ENCODE measurements at places on chromosomes 11 and 22.
A peak's percentile ranks its signal among the peaks of the same experiment; 100 is the strongest.

DNA sequence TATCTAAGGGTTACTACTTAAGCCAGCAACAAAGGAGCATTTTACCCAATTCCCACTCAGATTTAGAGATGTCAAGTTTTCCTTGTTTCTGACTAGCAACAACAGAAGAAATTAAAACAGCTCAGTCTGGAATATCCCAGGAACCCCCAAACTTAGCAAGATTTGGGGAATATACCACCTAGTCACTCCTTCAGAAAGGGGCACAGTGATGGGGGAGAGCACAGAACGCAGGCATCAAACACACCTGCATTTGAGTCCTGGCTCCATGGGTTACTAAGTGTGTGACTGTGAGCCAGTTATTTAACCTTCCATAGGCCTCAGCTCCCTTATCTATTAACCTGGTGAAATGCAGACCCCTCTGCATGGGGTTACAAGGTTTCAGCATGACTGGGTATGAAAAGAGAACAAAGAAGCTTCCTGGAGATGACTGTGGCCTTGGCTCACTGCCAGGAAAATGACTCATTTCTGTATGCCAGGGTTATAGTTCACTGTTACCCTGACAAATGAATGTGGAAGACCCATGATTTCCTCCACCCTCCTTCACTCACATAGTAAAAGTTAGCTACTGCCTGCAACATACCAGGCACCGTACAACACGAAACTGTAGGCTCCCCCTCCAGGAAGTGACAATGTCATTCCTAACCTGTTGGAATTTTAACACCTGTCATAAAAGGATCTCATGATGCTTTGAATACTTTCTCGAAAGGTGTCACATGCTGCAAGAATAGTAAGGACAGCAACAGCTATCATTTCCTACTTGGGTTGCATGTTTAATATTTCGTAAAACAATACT is 79.6 kb downstream of the ME3 start:
- DNase-seq: peak; percentile 7

DNA sequence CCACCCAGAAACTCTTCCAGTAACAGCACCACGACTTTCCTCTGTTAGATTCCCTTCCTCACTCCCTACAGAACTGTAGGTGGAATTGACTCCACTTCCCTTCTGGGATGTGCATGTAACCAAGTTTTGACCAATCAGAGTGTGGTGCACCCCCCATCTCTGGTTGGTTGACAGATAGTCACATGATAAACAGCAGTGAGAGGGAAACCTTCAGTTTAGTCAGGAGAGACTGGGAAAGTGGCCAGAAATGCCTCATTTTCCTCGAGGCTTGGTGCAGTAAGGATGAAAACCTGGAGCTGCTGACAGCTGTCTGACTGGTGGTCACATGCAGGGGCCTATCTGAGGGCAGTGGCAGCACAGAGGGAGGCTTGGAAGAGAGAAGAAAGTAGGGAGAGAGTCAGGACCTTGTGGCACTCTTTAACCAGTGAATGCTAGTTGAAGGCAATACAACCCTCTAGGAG is 67.3 kb upstream of the GRK3 start:
- DNase-seq: no peak

GRCh38 chr22:24059793-24060192 is 48.7 kb downstream of the CABIN1 start:
- DNase-seq: no peak

GRCh38 chr11:117925198-117925925 is 3.8 kb downstream of the TMPRSS13 start:
- no peak for DNase-seq

- no peak for DNase-seq
Measured at GRCh38 chr11:59865031-59865430, 1.3 kb downstream of the TCN1 start.

GRCh38 chr11:130710021-130710420 is 206.3 kb downstream of the SNX19 start:
- DNase-seq: no peak

DNA sequence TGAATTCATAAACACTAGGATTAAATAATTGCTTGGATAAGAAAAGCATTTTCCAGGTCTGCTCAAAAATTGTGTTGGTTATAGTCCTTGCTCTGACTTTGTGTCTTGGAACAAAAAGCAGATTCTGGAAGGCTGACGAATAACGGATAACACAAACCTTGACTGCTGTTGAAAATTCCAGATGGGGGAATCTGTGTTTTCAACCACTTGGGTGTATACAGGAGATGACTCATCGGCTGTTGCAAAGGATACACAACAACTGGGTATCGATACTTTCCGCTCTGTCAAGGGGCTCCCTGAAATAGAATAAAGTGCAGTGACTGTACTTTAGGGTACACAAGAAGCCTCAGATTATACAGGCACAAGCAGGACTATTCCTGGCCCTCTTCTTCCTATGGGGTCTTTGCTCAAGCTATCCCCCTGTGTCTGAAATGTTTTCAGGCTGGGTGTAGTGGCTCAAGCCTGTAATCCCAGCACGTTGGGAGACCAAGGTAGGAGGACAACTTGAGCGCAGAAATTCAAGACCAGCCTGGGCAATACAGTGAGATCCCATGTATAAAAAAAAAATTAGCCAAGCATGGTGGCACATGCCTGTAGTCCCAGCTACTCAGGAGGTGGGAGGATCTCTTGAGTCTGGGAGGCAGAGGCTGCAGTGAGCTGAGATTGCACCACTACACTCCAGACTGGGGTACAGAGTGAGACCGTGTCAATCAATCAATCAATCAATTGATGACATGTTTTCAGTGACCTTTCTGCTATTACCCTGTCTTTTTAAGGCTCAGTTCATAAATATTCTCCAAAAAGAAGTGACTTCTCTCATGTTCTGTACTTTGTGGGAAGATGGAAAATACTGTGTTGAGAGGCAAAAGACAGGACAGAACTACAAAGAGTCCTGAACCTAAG is 48.6 kb upstream of the UCP3 start:
- no peak for DNase-seq

- DNase-seq: no peak
Measured at GRCh38 chr22:30413745-30414524, 11.6 kb upstream of the MTFP1 start.

GRCh38 chr22:36215981-36216380 is 14.4 kb upstream of the APOL4 start:
- DNase-seq: no peak

GRCh38 chr11:117859488-117860112 is 16.9 kb downstream of the FXYD6 start:
- DNase-seq: no peak

GRCh38 chr11:67243051-67243450 is 23.2 kb upstream of the GRK2 start:
- no peak for DNase-seq

- no peak for DNase-seq
Measured at GRCh38 chr11:69227271-69227670, 66.7 kb upstream of the MYEOV start.

DNA sequence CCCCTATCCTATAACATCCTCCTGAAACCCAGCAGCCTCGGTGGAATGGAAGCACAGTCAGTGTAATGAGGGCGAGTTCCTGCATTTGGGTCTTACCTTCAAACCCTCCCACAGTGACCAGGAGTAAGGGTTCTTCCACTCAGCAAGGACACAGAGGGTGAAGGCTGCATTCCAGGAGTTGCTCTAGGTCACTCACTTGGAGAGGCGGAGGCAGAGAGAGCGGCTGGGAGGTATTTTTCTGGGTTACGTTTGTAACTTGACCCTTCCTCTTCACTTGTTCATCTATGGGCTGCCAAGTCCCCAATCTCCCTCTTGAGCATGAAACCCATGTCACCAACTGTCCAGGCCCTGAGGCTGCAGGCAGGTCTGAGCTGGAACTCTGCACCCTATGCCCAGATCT is 36.8 kb upstream of the SHISAL1 start:
- DNase-seq: no peak

DNA sequence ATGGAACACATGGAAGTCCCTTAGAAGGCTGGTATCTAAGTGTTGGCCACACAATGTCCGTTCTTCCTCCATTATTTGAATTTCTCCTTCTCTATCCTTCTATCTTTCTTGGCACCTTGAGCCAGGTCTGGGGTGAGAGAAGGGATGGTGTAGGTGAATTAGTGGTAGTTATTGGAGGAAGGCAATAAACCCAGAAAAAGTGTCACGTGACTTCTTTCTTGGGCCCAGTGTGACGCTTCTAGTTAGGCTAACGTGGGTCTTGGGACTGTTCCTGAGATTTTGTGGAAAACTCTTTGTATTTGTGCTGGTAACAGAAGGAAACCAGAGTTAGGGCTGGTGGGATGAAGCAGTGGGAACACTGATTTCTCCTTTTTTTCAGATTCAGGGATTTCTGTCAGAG is 53.1 kb upstream of the ELF5 start:
- no peak for DNase-seq
